ENCODE measurements at places on chromosomes 7 and 10. TPM values are rescaled to one million over a fixed set of nuclear protein-coding genes. Genes with fewer than 3 reads are reported as not detected.

DNA sequence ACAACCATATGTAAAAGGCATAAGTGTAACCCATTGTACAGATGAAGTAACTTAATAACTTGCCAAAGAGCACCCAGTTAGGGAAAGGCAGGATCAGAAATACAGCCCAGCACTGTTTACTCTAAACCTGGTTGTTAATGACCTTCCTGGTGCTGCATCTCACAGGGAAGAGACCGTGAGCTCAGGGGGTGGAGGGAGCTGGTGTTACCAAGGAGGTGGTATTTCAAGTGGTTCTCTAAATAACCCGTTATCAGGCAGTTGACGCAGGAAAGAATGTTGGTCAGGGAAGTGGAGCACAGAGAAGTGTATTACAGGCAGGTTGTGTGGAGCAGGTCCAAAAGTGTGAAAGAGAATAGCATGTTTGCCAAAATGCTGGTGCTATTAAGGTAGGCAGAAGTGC lies 4.4 kb upstream of the ST7 start:
- DNase-seq = no peak

- DNase-seq = no peak
These were observed 277.0 kb downstream of the INHBA start for GRCh38 chr7:41425926-41426325.

DNA sequence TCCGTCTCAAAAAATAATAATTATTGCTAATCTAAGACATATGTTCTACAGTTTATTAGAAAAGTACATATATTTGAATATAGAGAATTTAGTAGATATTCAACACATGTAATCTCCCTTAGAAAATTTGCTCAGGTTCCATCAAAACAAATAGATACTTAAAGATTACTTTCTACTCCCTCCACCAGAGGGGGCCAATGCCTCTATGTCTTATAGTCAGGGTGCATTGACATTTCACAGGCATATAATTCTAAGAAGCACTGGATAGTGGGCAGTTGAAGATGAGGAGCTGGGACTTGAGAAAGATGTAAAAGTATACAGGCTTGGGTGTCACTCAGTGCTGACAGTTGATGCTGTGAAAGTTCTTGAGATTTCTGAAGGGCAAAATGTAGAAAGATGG lies 301.6 kb upstream of the HPS1 start:
- no peak for DNase-seq

DNA sequence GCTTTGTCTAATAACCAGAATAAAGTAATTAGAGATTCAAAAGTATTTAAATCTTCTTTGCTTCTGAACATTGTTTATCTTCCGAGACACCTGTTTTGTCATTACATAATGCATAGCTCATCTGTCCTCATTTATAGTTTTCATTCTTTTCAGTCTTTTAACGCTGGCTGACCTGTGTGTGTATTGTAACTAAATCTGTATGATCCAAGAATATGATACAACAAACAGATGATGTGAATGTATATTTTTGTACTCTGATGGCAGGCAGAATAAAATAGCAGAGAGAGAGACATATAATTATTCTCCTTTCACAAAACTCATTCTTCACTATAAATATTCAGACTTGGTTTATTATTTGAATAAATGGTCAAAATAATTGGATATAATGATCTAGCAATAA lies 80.6 kb downstream of the ORC5 start:
- DNase-seq = no peak

DNA sequence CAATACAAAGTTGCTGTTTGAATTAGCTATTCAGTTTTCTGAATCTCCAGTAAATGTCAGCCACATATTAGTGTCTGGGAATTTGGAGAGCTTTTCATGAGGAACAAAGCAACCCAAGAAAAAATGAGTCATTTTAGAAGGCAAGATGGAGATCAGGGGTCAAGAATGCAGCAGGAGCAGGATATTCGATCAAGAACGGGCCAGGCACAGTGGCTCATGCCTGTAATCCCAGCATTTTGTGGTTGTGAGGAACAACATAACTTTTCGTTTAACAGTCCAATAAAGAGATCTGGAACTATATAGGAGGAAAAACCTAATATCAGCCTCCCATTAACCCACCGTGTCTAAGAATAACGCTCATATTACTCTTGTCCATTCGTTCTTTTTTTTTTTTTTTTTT lies 600.5 kb downstream of the MAGI2 start:
- DNase-seq = no peak

DNA sequence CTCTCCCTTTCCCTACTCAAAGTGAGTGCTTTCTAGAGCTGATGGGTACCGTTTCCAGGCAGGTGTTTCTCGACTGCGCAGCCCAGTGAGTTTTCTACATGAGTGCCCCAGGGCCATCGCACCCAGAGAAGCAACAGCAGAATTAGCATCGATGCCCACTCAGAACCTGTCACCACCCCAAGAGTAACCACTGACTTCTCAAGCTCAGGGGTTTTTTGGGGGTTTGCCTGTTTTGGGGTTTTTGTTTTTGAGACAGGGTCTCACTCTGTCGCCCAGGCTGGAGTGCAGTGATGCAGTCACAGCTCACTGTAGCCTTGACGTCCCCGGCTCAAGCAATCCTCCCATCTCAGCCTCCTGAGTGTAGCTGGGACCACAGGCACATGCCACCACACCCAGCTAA lies 25.7 kb downstream of the SNX8 start:
- no peak for DNase-seq

DNA sequence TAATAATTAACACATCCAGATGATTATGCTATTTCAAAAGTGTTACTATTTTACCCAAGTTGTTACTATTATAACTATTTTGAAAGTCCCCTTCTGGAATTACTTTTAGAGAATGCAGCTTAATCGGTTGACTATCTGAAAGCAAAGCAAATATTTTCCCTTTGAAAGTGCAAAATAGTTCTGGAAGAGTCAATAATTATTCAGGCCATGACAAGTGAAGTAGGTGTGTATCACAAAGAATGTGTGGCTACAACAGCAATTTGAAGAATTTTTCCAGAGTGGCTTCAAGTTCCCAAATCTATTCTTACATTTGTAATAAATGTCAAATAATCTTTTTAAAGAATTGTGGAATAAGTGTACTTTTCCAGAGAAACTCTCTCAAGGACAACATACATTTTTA lies 42.8 kb downstream of the RNLS start:
- DNase-seq = no peak

- no peak for DNase-seq
These were observed 384.2 kb upstream of the LRGUK start for GRCh38 chr7:133742709-133743538.

DNA sequence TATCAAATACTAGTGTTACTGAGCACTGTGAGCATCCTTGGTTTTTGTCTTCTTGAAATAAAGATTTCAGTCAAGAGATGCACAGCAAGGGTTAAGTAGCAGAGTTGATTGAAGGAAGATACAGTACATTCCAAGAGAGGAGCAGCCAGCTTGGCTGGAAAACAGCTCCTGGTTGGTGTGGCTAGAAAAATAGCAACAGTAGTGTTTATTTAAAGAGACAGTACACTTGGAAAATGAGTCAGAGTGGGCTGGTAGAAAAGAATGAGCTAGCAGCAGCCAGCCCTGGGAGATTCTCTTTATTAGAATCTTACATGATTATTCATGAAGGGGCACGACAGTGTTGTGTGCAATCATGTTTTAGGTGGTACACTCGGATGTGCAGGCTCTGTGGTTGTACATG lies 1016.4 kb upstream of the SORCS1 start:
- DNase-seq = no peak

GRCh38 chr7:24659505-24659904 lies 86.3 kb downstream of the PALS2 start:
- DNase-seq = no peak

GRCh38 chr7:2996141-2996540 lies 47.5 kb downstream of the CARD11 start:
- no peak for DNase-seq

DNA sequence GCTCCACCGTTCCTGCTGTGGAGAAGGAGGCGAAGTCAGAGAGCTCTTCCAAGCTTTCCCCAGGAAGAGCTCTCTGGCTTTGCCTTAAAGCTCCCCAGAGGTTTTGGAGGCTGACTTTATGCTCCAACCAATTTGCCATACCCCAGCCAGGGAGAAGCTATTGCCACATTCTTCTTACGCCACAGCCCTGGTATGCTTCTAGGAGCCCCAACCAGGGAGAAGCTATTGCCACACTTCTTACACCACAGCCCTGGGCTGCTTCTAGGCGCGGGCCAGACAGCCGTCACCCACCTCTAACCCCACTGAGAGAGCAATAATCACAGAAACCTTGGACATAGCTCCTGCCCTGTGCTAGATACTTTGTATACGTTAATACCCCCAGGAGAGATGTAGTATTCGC lies 951 bp downstream of the ELOVL3 start:
- no peak for DNase-seq

GRCh38 chr7:52753855-52754254 lies 281.6 kb upstream of the POM121L12 start:
- no peak for DNase-seq

DNA sequence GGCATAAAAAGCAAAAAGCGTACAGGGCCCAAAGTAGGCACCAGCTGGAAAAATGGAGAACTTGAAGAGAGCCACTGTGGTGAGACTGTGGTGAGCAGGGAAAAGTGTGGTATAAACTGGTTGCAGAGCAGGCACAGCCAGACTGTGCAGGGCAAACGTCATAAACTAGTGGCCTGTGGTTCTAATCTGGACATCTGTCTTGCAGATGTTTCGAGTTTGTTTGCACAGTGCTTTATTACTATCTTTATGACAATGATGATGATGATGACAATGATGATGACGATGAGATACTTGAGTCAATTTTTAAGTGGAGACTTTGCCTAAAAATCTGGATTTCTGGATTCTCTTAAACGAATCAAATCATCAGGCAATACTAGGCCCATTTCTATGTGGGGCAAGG lies 45.7 kb downstream of the SEMA3C start:
- DNase-seq = no peak

DNA sequence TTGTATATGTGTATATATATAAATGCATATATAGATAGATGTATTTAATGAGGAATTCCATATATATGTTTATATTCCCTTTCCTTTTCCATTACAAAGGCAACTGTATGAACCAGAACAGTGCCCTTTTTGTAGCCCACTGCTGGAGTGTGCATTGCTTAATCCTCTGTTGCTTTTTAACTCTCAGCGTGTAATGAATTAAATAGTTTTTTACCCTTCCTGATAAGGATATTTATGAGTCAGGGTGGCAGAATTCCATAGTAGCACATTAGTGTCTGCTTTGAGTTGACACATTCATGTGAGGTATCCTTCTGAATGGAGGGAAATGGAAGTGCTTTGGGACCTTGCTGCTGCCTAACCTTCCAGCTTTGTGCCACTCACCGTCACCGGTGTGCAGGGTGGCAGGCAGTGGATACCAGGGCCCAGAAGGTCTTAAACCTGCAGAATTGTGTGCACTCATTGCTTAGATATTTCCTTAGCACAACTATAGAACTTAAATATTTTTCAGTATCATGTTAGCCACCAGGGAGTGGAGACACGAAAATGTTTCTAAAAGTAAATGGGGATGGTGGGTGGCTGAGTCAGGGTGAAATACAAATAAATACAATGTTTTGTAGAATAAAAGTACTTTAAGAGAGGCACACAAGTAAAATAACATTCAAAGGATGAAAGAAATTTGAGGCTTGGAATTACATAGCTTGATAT lies 117.9 kb downstream of the SND1 start:
- no peak for DNase-seq

GRCh38 chr7:148535217-148535616 lies 55.3 kb upstream of the C7orf33 start:
- no peak for DNase-seq

GRCh38 chr10:17685233-17685840 lies 41.4 kb downstream of the STAM start:
- DNase-seq = no peak

GRCh38 chr10:21726601-21727225 lies 192.7 kb downstream of the MLLT10 start:
- no peak for DNase-seq

DNA sequence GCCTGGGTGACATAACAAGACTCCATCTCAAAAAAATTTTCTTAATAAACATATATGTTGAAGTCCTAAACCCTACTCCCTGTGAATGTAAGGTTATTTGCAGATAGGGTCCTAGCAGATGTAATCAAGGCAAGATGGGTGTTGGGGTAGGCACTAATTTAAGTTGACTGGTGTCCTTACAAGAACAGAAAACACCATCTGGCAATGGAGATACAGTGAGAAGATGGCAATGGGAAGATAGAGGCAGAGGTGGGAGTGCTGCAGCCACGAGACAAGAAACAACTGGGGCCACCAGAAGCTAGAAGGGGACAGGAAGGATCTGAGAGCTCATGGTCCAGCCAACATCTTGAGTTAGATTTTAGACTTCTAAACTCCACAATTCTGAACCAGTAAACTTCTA lies 606.4 kb downstream of the CNTNAP2 start:
- DNase-seq = no peak

- DNase-seq = no peak
These were observed 649.0 kb downstream of the LRMDA start for GRCh38 chr10:76080451-76080850.

DNA sequence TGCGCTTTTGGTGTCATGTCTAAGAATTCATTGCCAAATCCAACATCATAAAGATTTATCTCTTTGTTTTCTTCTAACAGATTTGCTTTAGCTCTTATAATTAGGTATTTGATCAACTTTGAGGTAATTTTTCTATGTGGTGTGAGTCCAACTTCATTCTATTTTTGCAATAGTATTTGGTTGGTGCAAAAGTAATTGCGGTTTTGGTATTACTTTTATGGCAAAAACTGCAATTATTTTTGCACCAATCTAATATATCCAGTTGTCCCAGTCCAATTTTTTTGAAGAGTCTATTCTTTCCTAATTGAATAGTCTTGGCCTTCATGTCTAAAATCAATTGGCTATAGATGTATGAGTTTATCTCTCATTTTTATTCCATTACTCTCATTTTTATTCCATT lies 535.5 kb downstream of the ATRNL1 start:
- no peak for DNase-seq

GRCh38 chr10:126302826-126303665 lies 85.2 kb downstream of the ADAM12 start:
- DNase-seq = no peak

DNA sequence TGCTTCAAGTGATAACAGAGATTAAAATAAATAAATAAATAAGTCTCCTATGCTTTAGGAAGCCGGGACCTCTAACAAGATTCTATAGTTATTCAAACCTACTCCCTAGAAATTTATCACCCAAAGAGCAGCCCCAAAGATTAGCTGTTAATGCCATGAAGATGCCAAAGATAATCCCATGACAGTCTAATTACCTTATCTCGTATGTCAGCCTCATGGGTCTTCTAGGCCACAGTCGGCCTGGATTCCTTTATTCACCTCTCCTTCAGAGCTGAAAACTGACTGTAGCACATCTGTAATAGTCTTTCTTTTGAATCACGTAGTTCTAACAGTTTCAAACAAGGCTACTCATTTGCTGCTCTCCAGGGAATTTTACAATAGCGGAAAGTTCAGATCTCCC lies 24.2 kb downstream of the COL1A2 start:
- DNase-seq = no peak

- DNase-seq = no peak
These were observed 114.6 kb downstream of the TACC2 start for GRCh38 chr10:122103592-122103991.

- no peak for DNase-seq
These were observed 625 bp downstream of the GIMAP2 start for GRCh38 chr7:150686030-150686631.

PRRT4 gene
- total RNA-seq = 5.1 TPM

TMEM176B gene
- 3.3 TPM for total RNA-seq

TRPV5 gene
- not detected for total RNA-seq

ATRNL1 gene
- total RNA-seq = 0.44 TPM

TPST1 gene
- 6.0 TPM for total RNA-seq

BEND7 gene
- total RNA-seq = 13.4 TPM

RADIL gene
- total RNA-seq = 2.1 TPM

GBX1 gene
- total RNA-seq = not detected

ZCWPW1 gene
- 9.4 TPM for total RNA-seq

SDHAF3 gene
- 9.3 TPM for total RNA-seq

PLEKHS1 gene
- total RNA-seq = 0.49 TPM

PAPOLB gene
- total RNA-seq = not detected

PIP gene
- total RNA-seq = 1,038 TPM

Data from suprapubic skin (tissue), 4 donors.